Astrocyte (in vitro differentiated cells and primary cell): ENCODE measurements at places on chromosomes 2 and 18. TPM values are rescaled to one million over a fixed set of nuclear protein-coding genes. Genes with fewer than 3 reads are reported as not detected.
A peak's percentile ranks its signal among the peaks of the same experiment; 100 is the strongest.

The PTRHD1 gene
- 27.2 and 28.7 TPM in 2 replicates for total RNA-seq

The FAP gene
- 0.96 and 1.3 TPM in 2 replicates for total RNA-seq

GRCh38 chr2:220157312-220157711, 529.9 kb downstream of the SLC4A3 start:
- H3K36me3 ChIP-seq, result no peaks in the 10 kb centered on the region
- no peak overlapping the region for H3K27ac ChIP-seq
- H3K4me1 ChIP-seq, result no peaks in the 10 kb centered on the region
- H3K27me3 ChIP-seq, result peaks cover 2% of the 10 kb centered on the region
- no peak for DNase-seq
- no peak overlapping the region for H3K4me3 ChIP-seq

GRCh38 chr18:48734460-48734859, 195.6 kb downstream of the CTIF start:
- no peak overlapping the region for H3K4me3 ChIP-seq
- no peak overlapping the region for H3K27ac ChIP-seq
- no peak for DNase-seq
- H3K36me3 ChIP-seq, result no peaks in the 10 kb centered on the region
- H3K27me3 ChIP-seq, result no peaks in the 10 kb centered on the region
- H3K4me1 ChIP-seq, result peaks cover 42% of the 10 kb centered on the region

DNA sequence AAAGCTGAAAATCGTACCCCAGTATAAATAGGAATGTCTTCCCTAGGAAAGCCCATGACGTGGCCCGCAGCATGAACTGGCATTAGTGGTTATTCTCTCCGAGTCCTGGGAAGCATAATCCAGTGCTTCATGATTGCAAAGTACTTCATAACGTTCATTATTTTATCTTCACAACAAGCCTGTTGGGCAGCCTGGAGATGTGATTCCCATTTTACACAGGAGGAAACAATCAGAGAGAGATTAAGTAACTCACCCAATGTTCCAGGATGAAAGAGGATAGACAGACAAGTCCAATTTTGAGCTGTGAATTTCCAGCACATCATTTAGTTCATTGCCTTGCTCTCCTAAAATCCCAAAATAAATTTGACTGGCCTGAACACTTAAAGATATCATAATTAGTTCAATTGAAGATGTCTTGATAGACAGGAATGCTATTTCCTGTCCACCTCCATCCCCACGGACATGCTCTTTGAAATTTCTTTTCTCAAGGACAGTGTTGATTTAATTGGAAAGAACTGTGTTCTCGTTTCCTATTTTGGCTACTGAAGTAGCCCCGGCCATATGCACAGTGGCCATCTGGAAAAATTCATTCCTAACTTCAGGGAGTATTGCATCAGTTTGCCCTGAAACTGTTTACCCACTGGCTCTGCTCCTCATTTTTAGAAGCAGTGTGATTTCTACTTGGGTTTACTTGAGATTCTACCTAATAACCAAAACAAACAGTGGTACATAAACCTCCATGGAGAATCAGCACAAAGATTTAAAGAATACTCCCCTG, 93.9 kb downstream of the VWC2L start:
- no peaks in the 10 kb centered on the region for H3K27me3 ChIP-seq
- no peak for DNase-seq
- no peak overlapping the region for H3K4me3 ChIP-seq
- no peaks in the 10 kb centered on the region for H3K4me1 ChIP-seq
- H3K36me3 ChIP-seq, result no peaks in the 10 kb centered on the region
- no peak overlapping the region for H3K27ac ChIP-seq

- peaks cover 6% of the 10 kb centered on the region for H3K4me1 ChIP-seq
- DNase-seq, result peak; percentile 82
- no peak overlapping the region for H3K4me3 ChIP-seq
- H3K27ac ChIP-seq, result no peak overlapping the region
- no peaks in the 10 kb centered on the region for H3K36me3 ChIP-seq
These were observed 55.9 kb downstream of the LYPD6B start for GRCh38 chr2:149094217-149095015.

DNA sequence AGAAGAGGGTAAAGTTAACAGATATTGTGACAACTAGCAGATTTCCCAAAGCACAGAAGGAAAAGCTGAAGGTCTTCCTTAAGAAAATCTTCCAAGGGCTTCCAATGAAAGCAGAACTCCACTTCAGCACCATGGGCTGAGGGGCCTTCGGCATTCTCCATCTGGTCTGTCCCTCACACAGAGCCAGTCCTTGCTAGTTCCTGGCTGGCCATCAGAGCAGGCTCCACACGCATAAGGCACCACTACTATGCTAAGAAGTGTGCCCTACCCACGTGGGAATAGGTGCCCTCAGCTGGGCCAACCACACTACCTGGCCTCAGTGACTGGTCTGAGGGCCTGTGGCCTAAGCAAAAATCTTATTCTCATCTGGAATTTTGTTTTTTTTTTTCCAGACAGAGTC, 73.5 kb downstream of the METTL4 start:
- no peaks in the 10 kb centered on the region for H3K36me3 ChIP-seq
- no peak for DNase-seq
- H3K27ac ChIP-seq, result no peak overlapping the region
- no peak overlapping the region for H3K4me3 ChIP-seq

GRCh38 chr2:120873958-120874887, 138.6 kb downstream of the GLI2 start:
- no peak for DNase-seq
- no peaks in the 10 kb centered on the region for H3K27me3 ChIP-seq
- H3K27ac ChIP-seq, result no peak overlapping the region
- H3K4me3 ChIP-seq, result no peak overlapping the region
- H3K4me1 ChIP-seq, result no peaks in the 10 kb centered on the region
- no peaks in the 10 kb centered on the region for H3K36me3 ChIP-seq

- H3K4me1 ChIP-seq, result no peaks in the 10 kb centered on the region
- H3K27ac ChIP-seq, result no peak overlapping the region
These were observed 27.7 kb downstream of the LOXHD1 start for GRCh38 chr18:46629361-46629760.

DNA sequence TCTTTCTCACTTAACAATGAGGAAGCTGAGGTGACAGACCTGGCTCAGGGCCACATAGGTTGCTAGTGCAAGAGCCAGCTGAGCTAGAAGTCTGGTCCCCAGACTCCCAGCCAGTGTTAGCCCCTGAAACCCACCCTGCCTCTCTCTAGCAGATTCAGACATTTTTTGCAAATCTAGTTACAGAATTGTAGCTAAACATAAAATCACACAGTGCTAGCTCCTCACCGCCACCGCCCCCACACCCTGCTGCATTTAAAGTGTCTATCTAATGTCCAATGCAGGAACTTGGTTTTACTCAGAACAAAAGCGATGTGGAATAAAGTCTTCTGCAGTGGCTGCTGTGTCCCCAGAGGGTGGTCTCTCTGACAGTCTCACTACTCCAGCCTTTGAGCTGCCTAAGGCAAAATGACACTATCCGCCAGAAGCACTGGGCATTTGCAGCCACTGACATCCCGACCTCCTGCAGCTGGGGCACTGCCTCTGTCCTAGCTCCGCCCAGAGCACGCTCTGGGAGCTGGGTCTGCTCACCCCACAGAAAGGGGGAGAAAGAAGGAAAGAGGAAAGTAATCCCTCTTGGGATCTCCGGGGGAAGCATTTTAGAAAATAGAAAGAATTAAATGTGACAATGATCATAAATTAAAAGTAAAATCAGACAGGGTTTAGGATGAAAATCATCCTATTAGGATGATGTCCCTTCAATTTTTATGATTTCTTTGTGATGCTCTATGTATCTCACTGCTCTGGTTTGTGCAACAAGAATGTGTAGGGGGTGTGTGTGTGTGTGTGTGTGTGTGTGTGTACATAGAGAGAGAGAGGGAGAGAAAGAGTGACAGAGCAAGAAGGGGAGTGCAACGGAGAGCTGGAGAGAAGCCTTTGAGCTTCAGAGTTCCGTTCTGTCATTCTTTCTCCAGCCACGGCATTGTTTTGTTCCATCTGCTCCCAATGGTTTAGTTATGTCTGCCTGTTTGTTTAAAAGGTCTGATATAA, 50.5 kb upstream of the ST8SIA3 start:
- no peak for DNase-seq
- no peaks in the 10 kb centered on the region for H3K4me1 ChIP-seq
- no peak overlapping the region for H3K4me3 ChIP-seq
- H3K36me3 ChIP-seq, result no peaks in the 10 kb centered on the region
